ENCODE measurements at places on chromosomes 4 and X.
A peak's percentile ranks its signal among the peaks of the same experiment; 100 is the strongest.

- DNase-seq: no peak
Observed at GRCh38 chr4:10733481-10734062, 49.0 kb upstream of the CLNK start.

DNA sequence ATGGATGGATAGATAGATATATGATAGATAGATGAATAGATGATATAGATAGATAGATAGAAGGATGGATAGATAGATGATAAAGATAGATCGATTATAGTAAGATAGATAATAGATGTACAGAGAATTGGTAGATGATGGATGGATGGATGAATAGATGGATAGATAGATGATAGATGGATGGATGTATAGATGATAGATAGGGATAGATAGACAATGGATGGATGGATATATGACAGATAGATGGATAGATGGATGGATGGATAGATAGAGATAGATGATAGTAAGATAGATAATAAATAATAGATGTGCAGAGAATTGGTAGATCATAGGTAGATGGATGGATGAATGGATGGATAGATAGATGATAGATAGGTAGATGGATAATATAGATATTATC lies 12.2 kb downstream of the GYG2 start:
- no peak for DNase-seq

DNA sequence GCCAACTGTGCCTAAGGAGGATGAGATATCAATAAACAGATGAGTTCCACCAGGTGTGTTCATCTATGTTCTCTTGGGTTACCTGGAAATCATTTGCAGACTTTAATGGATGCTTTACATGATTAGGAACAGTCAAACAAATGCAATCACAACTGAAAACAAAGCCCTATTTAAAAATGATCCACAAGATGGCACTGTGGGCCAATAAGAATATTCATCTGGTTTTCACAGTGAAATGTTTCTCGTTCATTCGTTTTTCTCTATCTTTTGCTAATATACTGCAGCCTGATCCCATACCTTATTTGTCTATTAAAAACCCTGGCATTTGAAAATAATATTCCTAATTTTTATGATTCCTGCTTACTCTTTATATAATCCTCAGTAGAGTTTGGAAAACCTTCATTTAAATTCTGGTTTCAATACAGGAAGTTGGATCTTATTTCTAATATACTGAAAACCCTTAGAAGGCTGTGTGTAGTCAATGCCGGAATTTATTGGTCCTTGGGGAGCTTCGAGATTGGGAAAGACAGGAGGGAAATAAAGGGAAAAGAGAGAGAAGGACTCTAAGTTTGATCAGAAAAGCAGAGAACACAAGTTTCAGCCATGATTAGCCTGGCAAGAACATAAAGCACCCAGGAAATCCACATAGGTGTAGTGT lies 63.8 kb upstream of the TAPT1 start:
- peak; percentile 84 for DNase-seq

DNA sequence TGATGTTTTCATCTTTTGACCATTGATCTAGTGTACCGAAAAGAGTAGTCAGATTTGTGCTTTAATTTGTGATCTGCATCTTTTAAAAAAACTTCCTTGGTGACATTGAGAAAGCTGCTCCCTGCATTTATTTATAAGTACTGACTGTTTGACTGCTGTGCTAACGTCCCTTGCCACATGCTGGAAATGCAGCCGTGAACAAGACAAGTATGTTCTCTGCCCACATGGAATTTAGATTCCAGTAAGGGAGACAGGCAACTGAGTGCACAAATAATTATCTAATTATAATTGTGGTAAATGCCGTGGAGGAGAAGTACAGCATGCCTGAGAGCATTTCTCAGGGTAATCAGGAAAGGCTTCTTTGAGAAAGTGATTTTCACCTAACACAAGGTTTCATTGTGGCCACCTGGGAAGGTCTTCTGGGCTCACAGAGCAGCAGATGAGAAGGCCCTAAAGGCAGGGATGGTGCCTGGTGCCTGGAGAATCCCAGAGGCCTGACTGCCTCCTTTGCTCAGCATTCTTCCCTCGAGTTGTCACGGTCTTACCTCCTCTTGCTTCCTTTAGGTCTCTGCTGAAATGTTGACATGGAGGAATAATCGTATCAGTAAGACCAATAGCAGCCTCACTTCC lies 55.8 kb downstream of the PTTG2 start:
- DNase-seq: no peak

DNA sequence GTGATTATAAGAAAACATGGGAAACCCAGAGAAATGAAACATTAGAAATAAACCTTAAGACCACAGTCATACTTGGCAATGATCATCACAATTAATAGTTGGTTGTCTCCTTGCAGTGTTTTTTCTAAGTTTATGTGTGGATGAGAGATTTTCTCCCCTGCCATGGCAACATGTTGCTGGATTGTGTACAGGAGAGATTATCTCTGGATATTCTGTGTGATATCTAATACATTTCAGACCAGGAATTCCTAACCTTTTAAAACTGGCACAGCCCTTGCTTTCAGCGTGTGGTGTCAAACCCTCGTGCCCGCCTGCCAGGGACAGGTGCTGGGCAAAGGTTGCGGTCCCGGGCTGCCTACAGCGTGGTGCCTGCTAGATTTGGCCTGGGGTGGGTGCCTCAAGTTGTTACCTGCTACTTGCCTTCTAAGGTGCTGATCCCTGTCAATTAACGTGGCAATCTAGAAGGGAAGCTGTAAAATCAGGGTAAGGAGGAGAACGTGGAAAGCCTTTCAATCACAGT lies 100.5 kb downstream of the TMEM131L start:
- no peak for DNase-seq
